Central memory CD8-positive, alpha-beta T cell (primary cell): ENCODE measurements at places on chromosomes 6 and 20.

DNA sequence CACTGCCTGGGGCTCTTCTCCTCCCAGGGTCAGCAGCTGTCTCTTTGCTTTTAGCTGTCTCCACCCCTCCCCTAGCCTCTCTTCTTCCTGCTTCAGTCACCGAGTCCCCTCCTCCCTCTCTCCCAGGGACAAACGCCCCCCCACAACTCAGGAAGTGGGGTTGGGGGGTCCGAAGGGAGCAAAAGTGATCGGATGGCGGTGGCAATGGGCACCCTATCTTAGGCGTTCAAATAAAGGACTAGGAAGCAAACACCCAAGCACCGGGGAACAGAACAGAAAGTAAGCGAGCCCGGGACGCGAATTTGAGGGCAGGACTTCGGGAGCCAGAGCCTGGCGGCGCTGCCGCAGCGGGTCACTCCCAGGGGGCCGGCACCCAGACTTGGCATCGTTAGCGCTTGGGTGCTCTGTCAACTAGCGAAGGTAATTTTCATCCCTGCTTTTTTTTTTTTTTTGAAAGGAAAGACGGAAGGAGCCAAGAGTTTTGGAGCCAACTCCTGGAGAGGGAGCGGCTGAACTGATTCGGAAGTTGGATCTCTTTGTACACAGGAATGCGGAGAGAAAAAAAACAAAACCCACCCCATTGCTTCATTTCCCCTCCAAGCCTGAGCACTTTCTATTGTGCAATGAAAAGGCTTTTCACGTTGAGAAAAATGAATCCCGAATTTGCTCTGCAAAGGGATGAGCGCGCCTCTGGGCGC is 815 bp upstream of the ITPR3 start:
- no peak for DNase-seq

DNA sequence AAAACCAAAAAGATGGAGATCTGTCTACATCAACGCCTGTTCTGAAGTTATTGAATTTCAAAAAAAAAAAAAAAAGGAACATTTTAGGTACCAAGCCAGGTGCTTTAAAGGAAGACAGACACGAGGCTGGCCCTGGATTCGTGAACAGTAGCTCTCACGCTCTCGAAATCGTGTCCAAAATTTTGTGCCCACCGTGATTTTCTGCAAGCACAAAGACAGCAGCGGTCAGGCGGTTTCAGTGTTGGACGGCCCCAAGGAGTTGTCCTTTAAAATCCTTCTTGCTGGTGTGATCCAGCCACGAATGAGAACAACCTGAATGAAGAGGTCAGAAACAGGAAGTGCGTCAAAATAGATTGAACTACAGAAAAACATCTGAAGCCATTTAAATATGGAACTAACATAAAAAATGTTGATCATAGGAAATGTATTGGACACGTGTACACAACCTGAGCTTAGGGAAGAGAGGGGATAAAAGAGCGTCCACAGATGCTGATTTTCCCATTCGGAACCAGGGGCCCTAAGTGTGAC is 78.2 kb downstream of the THBS2 start:
- no peak for DNase-seq

DNA sequence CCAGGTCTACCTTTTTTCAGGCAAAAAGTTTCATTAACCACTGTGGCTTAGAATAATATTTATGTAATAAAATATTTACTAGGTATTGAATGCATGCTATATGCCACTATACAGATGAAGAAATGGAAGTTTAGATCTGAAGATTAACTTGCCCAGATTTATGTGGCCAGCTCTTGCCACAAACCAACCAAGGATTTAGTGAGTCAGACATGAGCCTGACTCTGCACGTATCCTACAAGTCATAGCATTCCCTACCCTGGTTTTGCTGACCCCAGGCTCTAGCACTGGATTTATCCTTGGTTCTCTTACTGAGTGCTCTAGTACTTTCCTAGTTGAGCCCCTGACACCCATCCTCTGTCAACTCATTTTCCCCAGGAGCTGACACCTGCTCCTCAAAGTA is 75.4 kb downstream of the ANKEF1 start:
- no peak for DNase-seq

DNA sequence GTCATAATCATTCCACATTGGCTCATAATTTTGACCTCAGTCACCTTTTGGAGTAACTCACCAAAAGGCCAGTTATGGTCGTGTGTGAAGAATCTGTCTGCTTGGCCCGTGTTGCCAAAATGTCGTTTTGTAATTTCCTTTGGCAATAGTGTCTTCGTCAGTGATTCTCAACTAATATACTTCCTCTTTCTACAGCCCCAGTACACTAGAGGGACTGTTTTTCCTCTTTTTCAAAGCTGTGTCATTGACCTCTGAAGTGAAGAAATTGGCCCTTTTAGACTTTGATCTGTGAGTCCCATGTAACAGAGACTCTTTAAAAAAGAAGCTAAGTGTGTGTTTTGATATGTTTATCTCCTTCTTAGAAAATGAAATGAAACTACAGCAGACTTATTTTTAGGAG is 5.2 kb downstream of the FOXO3 start:
- DNase-seq = no peak

- DNase-seq = no peak
Observed at GRCh38 chr20:24991897-24992486, 559 bp downstream of the APMAP start.

GRCh38 chr6:101666256-101666655 is 272.7 kb downstream of the GRIK2 start:
- no peak for DNase-seq

- no peak for DNase-seq
Observed at GRCh38 chr6:156402227-156402626, 375.0 kb upstream of the ARID1B start.

DNA sequence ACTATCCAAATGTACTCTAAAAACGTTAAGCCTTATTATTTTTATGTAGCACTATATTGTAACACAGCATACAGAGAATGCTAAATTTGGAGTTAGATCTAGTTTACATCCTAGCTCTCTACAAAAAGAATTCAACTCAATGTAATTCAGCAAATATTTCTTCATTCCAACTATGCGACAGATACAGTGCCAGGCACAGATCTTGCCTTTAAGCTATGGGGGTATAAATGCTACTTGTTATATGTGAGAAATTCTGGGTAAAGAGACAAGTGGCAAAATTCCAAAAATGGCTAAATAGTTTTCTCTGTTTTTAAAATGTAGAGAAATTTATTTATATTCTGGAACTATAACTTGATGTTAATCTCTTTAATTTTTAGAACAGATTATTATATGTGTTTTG is 63.2 kb downstream of the SEL1L2 start:
- DNase-seq = no peak

DNA sequence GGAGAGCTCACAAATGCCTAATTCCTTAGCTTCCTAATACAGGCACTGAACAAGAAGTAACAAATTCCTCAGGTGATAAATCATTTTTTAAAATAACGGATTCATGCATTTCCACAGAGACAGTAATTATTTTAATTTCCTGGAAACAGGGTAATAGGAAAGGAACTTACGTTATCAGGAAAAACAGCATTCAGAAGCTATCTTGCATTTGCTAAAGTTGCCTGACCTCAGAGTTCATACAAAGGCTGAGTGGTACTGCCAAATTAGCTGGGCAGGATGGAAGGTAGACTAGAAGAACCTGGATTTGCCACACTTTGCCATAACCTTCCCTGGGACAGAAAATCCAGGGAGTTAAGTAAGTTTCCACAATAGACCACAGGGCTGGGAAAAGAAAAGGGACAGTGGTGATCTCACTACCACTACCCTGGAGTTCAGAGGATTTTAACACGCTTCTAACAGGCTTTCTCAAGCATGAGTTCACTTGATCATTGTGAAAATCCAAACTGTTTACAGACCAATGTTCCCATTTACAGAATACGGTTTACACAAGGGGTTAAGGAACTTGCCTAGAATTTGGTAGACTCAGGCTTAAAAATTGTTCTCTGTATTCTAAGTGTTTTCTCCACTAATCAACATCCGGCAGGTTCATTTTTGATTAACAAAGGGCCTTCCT is 57.0 kb downstream of the KIF13A start:
- DNase-seq = no peak

- DNase-seq = no peak
Observed at GRCh38 chr20:22555791-22556564, 28.4 kb downstream of the FOXA2 start.

GRCh38 chr20:62088258-62089127 is 22.8 kb upstream of the TAF4 start:
- DNase-seq = no peak

GRCh38 chr6:163402616-163403015 is 11.9 kb upstream of the QKI start:
- DNase-seq = no peak

- DNase-seq = no peak
Observed at GRCh38 chr20:41259309-41259708, 58.2 kb downstream of the ZHX3 start.

GRCh38 chr20:49256261-49256660 is 21.6 kb downstream of the ZNFX1 start:
- DNase-seq = no peak

GRCh38 chr6:109389650-109390274 is 7.5 kb upstream of the CD164 start:
- DNase-seq = no peak

DNA sequence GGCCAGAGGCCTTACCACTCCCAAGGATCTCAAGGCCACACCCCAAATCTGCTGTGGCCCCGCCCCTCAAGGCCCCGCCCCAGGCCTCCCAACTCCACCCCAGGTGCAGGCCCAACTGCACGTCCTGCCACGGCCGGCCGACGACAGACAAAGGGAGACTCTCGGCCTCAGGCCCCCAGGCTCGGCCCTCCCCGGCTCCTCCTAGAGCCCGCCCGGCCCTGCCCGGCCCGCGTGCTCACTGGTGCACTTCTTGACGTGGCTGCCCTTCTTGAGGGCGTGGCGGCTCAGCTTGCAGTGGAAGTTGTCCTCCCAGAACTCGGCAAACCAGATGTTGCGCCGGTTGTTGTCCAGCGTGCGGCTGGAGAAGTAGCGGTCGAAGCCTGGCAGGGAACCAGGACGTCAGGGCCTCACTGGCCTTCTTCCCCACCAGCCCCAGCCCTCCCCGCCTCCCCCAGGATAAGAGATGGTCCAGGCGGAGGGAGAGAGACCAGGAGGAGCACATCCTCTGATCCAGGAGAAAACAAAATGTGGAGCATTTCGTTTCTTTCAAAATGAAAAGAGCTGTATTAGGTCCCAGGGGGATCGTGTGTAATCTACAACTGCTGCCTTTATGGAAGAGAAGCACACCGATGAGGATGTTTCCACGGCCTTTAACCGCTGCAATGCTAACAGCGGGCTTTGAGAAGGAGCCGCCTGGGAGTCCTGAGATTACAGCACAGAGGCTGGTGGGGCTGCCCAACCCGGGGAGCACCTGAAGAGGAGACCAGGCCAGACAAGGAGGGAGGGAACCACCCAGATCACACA is 89.4 kb downstream of the GRM4 start:
- DNase-seq = no peak

GRCh38 chr20:63119121-63119962 is 96.6 kb downstream of the YTHDF1 start:
- no peak for DNase-seq

DNA sequence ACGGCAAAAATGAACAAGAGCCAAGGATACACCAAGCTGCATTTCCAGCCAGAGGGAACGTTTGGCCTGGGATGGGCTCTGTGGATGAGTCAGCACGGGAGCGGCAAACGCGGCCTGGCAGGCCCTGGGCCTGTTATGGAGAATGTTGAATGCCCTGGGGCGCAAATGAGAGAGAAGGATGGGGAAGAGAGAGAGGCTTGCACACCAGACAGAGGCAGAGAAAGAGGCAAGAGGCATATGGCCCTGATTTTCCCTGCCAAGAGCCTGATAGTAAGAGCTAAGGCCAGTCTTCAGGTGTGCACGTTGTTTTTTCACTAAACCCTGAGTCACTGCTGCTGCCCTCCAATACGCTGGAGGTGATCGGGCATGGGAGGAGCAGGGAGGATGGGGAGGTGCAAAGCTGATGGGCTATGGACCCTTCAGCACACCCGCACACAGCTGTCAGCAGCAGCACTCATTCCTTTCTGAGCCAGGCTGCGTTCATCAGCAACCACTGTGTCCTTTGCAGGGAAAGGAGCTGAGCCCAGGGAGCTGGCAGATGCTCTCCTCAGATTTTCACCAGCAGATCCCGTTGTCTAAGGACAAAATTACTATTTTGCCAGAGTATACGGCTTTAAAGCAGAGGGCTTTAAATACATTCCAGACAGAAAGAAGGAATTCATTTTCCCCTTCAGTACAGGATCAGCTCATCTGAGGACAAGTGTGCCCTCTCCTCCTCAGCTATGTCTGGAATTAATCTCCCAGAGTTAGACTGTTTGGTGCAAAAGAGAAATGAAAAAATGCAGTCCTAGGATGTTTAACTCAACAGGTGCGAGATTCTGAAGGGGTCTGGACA is 61.7 kb upstream of the SLC22A23 start:
- DNase-seq = no peak

GRCh38 chr20:45402946-45403345 is 5.1 kb upstream of the DBNDD2 start:
- DNase-seq = no peak

- DNase-seq = no peak
Observed at GRCh38 chr6:37585937-37586336, 86.2 kb upstream of the CCDC167 start.

GRCh38 chr6:100300221-100300736 is 164.4 kb downstream of the SIM1 start:
- DNase-seq = no peak

GRCh38 chr6:53048431-53049195 is 16.6 kb upstream of the FBXO9 start:
- DNase-seq = no peak

DNA sequence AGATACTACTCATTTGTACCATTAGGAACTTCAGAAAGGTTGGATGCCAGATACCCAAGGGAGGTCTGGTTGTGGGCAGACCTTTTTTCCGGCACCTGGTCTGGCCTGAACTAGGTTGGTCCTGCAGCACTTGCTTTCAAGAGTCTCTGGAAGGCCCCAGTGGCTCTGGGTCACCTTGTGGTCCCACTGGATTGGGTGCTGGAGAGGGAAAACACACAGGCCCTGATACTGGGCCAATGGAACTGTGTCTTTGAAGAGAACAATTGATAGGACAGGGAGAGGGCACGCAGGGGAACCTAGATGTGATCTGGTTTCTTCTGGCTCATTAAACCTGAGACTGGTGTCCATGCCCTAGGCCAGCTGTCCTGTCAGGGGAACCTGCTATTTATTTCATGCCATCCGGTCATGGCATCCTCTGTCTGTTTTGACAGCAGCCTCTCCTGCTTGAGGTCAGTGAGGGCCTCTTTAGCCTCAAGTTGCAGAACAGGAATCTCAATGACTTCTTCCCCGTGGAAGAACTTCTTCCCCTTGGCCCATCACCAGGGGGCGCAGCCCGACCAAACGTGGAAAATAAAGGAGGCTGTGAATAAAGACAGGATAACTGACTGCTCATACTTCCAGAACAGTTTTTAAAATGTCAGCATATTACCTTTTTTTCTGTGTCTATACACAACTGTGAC is 25.0 kb downstream of the TAF8 start:
- DNase-seq = no peak

- DNase-seq = no peak
Observed at GRCh38 chr6:6785163-6785521, 196.6 kb downstream of the LY86 start.

DNA sequence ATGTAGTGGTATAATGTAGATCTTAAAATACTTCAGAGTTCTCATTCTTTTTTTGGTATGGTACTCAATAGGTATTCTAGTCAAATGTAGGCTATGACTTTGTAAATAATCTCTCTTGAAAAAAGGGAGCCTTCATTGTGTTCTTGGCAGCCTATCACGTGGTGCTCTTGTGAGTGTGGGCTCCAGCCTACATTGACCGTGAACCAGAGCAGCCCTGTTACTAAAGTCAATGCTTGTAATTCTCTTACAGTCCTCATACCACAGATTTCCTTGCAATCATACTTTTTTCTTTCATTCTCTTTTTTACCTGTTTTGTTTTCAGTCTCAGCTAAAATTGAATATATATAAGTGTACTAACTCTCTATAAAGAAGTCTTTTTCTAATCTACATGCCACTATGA is 31.1 kb downstream of the ARID1B start:
- DNase-seq = no peak
